ENCODE measurements at places on chromosomes 16 and 17.

GRCh38 chr17:12256380-12256995, 235.8 kb downstream of the MAP2K4 start:
- peak; percentile 52 for DNase-seq

GRCh38 chr17:63475491-63476412, 1.1 kb upstream of the ACE start:
- DNase-seq: no peak

GRCh38 chr16:52786091-52786490, 239.1 kb upstream of the TOX3 start:
- no peak for DNase-seq

DNA sequence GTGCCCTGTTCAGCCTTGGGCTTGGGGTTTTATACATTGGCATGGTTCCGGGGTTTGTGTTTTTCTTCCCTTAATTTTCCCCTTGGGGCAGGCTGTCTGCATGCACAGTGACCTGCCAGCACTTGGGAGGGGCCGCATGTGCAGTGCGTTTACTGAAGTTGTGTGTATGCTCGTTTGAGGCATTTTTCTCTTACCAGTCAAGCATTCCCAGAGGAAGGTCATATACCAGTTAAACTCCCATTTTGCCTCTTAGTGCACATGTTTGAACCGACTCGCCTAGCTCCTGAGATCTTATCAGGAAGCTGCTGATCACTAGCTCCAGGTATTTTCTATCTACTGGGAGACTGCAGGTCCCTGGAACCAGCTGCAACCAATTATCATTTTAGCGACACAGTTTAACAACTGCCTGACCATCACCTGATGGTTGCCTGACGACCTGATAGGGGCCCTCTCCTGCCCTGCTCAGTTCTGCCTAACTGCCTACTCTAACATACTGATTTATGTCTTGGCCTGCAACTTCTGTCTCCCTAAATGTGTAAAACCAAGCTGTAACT, 51.4 kb downstream of the MFSD11 start:
- DNase-seq: no peak

Measured in iPS-NIHi11 (cell line).